ENCODE measurements at places on chromosomes 4 and X.

DNA sequence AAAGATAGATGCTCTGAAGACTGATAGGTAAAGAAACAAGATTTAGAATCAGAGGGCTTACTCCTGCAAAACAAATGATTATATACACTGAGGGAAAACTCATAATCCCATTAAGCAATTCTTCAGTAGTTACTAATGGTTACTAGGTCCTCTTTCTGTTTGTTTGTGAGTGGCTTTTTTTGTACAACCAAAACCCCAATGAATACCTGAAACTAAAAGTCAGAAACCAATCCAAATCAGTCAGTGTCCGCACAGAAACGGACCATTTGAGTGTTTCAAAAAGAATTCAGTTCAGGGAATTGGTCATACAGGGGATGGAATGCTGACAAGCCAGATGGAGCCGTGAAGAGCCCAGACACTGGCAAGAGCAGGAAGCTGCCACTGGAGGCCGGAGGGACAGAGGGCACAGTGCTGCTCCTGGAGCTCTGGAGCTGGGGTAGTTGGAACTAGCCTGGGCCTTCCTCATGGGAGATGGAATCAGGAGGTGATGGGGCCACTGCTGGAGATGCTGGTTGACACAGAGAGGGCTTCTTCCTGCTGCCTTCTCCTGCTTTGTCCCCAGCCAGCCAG is 31.9 kb downstream of the SETD7 start:
- DNase-seq: no peak

GRCh38 chr4:122711919-122712318 is 20.6 kb upstream of the BBS12 start:
- no peak for DNase-seq

GRCh38 chr4:118888666-118889311 is at the start of gene SYNPO2:
SYNPO2 (plus strand) TSS chr4:118888854; CDS start chr4:118889037, 183 bp downstream.
- peak; percentile 6 for DNase-seq

GRCh38 chr4:140861359-140862176 is 105.4 kb upstream of the TBC1D9 start:
- peak; percentile 29 for DNase-seq

DNA sequence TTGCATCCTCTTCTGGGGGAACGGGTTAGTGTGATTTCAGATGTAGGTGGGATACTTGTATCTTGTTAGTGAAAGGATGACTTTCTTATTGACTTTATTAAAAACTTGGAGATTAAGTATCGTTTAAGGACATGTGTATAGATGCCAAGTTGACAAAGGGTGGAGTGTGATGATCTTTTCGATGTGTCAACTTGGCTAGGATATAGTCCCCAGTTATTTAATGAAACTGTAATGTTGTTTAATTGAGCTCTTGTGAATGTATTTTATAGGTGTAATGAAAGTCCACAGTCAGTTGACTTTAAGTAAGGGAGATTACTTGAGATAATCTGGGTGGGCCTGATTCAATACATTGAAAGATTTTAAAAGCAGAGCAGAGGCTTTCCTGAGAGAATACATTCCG is 127.0 kb downstream of the AASDH start:
- no peak for DNase-seq

Data from activated CD4-positive, alpha-beta T cell treated with anti-CD3 and anti-CD28 coated beads, Interleukin-2, amount 50 U/mL, for 1 hour (primary cell).